ENCODE measurements at places on chromosomes 4 and X.
A peak's percentile ranks its signal among the peaks of the same experiment; 100 is the strongest.

DNA sequence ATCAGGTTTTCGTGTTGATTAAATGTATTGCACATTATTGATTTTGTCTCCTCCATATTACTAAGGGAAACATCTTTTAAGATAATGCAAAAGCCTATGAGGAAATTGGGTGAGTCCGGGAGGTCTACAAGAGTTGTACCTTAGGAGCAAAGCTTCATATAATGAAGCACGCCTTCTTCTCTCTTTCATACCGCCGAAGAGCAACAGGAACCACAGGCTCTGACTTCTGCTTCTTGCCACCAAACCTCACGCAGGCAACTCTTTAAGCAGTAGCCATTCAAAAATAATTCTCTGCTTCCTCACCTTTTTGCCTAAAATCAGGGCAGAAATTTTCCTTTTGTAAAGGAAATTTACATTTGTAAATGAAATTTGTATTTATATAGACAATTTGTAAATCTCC, 139.6 kb downstream of the SPRY1 start:
- DNase-seq: no peak

GRCh38 chr4:20181926-20182325, 69.8 kb upstream of the SLIT2 start:
- DNase-seq: no peak

GRCh38 chr4:154030746-154031145, 241.9 kb upstream of the SFRP2 start:
- no peak for DNase-seq

GRCh38 chr4:159608436-159608835, 505.6 kb downstream of the RAPGEF2 start:
- DNase-seq: no peak

- DNase-seq: no peak
These were observed 144.9 kb downstream of the STIM2 start for GRCh38 chr4:27005501-27005900.

DNA sequence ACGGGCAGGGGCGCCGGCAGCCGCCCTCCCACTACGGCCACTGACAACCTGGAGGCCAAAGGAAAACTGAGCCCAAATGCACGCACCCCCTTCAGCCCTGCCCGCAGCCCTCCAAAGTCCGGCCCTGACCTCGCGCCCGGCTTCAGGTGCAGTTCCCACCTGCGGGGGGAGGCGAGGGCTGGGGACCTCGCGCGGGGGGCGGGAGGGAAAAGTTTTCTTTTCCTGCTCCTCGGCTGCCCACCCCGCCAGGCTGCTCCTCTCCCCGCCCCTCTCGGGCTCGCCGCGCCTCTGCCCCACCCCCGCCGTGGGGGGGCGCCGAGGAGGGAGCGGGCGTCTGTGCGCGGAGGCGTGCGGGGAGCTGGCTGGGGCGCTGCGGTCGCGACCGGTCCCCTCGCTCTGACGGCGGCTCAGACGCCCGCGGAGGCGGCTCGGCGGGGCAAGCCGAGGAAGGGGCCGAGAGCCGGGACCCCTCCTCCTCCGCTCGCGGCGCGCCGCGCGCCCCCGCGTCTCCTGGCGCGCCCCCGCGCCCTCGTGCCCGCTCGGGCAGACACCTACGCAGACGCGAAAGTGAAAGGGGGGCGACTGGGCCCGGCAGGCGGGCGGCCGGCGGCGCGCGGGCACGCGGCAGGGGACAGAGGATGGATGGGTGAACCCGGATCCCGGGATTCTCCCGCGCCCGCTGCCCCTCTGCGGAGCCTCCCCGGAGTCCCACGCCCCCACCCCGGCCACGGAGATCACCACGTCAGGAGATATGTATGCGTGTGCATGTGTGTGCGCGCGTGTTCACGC, 3.1 kb upstream of the NR3C2 start:
- peak; percentile 81 for DNase-seq

DNA sequence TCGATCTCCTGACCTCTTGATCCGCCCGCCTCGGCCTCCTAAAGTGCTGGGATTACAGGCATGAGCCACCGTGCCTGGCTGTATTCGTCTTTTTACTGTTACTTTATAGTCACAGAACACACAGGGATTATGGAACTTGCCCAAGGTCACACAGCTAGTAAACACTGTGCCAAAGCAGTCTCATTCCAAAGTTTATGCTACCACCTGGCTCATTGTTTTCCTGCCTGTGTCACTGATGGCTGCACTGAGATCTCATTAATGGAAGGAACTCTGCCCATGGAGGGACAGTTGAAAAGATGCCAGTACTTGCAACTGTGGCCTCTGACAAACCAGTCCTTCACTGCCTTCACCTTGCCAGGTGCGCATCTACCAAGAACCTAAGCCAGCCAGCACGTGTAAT, 517.7 kb downstream of the BCOR start:
- no peak for DNase-seq

DNA sequence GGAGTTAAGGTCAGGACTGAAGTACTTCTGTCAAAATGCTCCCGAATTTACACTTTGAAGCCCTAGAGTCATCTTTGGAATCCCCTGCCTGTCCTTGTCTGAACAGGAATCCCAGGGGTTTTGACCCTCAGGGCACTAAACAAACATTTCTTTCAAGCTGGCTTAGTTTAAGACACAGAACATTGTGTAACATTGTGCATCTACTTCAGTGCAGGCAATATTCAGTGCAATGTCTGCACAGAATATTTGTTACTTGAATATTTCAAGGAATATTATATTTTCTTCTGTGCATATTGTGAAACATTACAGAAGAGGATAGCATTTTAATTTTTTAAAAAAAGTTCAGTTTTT, 763.4 kb downstream of the PCDH18 start:
- DNase-seq: no peak

GRCh38 chr4:33724685-33725084, 2519.6 kb downstream of the ARAP2 start:
- DNase-seq: no peak

DNA sequence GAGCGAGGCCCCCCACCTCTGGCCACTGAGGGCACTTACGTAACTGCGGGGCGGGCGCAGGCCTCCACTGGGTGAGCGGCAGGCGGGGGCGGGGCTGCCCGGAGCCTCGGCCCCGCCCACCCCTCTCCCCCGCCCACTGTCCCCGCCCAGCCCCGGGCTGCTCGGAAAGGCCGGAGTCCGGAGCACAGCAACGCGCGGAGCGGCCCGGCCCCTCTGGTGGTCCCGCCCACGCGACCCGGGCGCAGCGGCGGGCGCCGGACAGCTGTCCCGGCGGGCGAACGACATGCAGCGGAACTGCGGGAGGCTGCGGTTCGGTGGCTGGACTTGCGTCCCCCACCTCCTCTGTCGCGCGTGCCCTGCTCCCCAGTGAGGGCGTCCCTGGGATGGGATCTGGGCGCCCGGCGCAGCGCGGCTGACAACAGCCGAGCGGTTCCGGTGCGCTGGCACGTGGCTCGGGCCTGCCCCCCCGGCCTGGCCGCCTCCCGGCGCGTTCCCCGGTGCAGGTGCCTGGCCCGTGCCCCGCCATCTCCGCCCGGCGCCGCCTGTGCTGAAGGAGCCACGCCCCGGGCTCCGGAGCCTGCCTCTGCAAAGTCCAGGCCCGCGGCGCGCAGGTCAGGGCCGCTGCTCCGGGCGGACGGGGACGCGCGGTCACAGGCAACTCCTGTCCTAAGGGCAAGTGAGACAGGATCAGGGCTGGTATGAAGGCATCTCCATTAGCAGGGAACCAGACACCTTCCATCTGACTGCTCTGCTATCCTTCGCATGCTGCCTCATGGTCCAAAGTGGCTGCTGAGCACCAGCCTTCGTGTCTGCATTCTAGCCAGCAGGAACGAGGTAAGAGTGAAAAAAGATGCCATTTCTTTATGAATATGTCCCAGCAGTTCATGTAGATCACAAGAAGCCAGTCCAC, 21.8 kb upstream of the JAKMIP1 start:
- peak; percentile 28 for DNase-seq

GRCh38 chrX:143988356-143988755, 104.5 kb downstream of the UBE2NL start:
- DNase-seq: no peak

- no peak for DNase-seq
These were observed 1526.2 kb downstream of the RPA4 start for GRCh38 chrX:98409867-98410266.

DNA sequence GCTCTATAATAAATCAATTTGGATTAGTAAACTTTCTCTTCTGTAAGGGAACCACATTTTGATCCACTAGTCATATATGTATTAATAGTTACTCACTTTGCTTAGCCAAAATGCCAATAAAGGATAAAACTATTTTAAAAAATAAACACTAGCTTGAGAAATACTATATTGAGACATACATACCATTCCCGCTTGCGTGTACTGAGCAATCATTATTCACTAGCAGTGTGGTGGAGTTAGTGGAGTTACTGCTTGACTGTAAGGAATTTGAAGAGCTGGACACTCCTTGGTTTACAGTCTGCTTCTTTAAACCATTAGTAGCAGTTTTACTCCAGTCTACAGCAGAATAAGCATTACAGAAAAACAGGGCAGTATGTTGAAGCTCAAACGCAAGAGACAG, 10.8 kb upstream of the PHKA2 start:
- no peak for DNase-seq

GRCh38 chrX:22043872-22044271, 11.7 kb downstream of the PHEX start:
- DNase-seq: no peak

GRCh38 chr4:88211473-88212252, 53.2 kb upstream of the ABCG2 start:
- peak; percentile 30 for DNase-seq

DNA sequence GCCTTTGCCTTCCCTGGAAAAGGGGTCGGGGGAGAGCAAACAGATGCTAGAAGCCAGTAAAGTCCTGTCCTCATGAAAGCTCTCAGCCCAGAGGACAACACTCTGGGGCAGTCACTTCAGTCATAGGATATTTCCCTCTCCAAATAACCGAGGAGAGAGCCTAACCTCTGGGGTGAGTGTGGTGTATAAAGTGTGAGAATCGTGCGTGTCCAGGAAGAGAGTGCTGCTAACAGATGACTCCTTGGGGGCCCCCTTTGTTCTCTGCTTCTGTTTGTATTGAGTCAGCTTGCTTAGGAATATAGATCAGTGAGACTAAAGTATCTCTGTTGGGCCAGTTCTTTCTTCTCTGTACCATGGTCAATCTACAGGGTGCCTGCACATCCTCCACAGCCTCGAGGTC, 247.2 kb downstream of the PALLD start:
- DNase-seq: no peak

DNA sequence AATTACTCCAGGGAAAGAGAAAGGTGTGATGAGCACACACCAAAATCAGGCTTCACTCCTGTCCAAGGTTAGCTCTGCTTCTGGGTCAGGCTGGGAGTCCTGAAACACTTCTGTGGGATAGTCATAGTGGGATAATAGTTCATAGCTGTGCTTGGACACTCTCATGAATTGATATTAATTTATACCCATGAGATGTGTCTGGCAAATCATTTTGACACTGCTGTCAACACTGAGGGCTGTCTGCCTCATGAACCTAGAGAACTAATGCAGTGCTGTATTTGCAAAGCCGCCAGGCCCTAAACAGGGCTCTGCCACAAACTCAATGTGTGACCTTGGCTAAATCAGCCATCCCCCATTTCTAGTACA, 24.5 kb upstream of the PGRMC1 start:
- DNase-seq: no peak

DNA sequence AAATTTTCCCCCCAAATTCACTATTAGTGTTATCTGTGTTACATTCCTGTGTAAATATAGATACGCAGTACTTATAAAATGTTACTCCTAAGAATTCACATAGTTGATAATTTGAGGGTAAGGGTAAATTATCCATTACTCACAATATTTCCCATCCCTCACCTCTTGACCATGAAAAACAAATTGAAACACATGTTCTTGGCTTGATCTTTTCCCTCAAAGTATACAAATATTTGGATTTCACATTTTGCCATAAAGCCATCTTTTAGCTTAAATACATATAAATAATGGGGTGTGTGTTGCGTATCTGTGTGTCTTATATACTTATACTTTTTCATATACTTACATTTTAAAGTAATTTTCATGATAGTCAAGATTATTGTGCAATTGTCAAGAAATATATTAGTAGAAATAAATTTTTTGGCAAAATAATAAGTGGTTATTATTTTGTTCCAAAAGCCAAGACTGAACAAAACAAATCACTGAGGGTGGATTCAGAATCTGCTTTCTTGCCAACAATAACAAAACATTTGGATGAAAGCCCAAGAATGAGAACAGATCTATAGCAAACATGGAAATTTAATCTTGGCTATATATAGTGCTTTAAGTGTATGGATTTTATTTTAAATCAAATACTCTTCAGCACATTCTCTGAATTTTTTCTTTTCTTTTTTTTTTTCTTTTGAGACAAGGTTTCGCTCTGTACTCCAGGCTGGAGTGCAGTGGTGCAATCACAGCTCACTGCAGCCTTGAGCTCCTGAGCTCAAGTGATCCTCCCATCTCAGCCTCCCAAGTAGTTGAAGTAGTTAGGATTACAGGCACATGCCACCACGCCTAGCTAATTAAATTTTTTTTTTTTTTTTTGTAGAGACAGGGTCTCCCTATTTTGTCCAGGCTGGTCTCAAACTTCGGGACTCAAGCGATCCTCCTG, 48.5 kb upstream of the PRSS48 start:
- no peak for DNase-seq

- no peak for DNase-seq
These were observed 40.6 kb upstream of the LSM6 start for GRCh38 chr4:146134761-146135445.

- DNase-seq: no peak
These were observed 434.8 kb downstream of the ANKRD50 start for GRCh38 chr4:124277691-124278090.

DNA sequence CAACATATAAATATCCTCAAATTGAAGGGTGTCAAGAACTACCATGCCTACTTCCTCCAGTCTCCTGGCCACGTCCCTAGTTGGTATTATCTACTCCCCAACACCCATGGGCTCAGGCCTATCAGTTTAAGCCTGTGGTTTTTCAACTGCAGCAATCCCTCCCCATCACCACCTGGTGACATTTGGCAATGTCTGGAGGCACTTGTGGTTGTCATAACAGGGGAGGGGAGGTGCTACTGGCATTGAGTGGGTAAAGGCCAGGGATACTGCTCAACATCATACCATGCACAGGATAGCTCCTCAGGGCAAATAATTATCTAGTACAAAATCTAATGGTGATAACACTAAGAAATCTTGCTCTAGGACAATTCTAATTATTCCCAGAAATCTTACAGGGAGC, 95.3 kb downstream of the COMMD8 start:
- no peak for DNase-seq

GRCh38 chr4:83110970-83111750, 3.4 kb downstream of the PLAC8 start:
- no peak for DNase-seq

- no peak for DNase-seq
These were observed 77.5 kb downstream of the SNCA start for GRCh38 chr4:89759426-89759825.

DNA sequence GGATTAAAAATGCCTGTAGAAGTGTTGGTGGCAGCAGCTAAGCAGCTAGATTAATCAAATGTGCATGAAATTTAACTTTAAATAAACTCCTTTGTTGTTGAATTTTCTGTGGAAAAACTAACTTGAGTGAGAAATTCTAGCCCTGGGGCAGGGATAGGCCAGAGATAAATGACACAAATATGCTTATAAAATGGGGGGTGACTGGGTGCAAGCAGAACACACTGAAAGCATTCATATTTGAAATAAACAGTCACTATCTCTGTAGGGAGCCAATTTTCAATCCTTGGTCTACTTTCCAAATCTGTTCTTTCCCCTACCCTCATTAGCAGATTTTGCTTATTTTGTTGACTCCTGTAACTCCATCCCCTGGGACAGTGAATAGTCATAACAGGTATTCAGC, 47.9 kb downstream of the RBPJ start:
- DNase-seq: no peak

Data from activated CD8-positive, alpha-beta memory T cell treated with anti-CD3 and anti-CD28 coated beads, Interleukin-2, amount 50 U/mL, for 4 hours (primary cell).